Myocyte (in vitro differentiated cells): ENCODE measurements at places on chromosomes 1 and 21. TPM values are rescaled to one million over a fixed set of nuclear protein-coding genes. Genes with fewer than 3 reads are reported as not detected.

DNA sequence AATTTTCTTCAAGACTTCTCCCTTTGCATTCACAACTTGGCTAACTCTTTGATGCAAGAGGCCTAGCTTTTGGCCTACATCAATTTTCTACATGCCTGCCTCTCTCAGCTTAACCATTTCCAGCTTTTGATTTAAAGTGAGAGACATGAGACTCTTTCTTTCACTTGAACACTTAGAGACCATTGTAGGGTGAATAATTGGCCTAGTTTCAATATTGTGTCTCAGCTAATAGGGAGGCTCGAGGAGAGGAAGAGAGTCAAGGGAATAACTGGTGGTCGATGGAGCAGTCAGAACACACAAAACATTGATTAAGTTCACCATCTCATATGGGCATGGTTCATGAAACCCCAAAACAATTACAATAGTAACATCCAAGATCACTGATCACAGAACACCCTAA lies 225.5 kb downstream of the TPR start:
- DNase-seq = no peak

DNA sequence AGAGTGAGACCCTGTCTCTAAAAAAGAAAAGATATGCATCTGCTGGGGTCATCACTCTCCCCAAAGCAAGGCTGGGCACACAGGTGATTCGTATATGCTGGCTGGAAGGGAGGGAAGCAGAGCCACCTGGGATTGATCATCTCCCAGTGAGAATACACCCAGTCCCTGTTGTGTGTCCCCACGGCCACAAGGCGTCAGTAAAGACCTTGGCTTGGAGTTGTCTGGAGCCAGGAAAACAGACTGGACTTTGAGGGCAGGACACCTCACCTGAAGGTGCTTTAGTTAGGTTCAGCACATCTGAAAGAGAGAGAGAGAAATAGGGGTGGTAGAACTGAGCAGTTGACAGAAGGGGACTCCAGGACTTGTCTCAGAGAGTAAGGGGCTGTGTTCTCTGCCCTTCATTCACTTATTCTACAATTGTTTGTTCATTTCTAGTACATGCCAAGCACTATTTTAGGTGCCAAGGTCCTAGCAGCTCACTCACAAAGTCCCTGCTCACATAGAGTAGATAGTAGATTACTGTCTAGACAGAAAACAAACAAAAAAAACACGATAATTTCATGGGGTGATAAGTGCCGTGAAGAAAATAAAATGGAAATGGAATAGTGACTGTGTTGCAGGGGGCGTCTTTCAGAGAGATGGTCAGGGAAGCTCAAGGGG lies 13.5 kb downstream of the CITED4 start:
- peak; percentile 74 for DNase-seq

DNA sequence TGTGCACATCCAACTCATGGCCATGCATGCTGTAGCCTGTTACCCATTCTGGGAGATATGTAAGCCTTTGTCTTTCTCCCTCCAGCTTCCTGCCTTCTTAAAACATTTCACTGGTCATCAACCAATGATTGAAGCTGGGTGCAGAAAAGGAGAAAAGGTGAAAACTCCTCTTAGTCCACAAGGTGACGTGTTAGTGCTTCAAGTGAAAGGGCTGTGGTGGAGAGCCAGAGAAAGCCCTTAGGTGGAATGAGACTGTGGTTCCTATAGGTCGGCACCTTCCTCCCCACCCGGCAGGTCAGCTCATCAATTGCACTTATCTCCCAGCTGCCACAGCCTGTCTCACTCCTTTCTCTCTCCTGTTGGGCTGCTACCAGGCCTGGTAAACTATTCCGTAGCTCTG lies 30.4 kb downstream of the ERG start:
- no peak for DNase-seq

DNA sequence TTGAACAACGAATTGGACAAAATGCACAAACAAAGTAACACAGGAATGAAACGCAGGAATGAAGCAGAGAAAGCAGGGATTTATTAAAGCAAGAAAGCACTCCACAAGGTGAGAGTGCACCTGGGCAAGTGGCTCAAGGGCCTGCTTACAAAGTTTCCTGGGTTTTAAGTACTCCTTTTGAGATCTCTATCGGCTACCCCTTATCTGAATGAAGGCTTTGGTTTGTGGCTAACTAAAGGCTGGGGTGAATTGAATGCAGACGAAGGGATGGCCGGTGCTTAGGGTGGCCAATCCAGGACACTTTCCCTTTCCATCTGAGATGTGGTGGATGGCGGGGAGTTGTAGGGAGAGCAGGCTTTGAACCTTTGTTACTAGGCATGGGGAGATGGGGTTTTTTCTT lies 151.4 kb upstream of the KIAA0040 start:
- no peak for DNase-seq

The TNFRSF1B gene
- 0.26 and 1.3 TPM in 2 replicates for total RNA-seq

The COL11A1 gene
- total RNA-seq = 117 and 120 TPM in 2 replicates
